ENCODE measurements at places on chromosomes 7 and 10. TPM values are rescaled to one million over a fixed set of nuclear protein-coding genes. Genes with fewer than 3 reads are reported as not detected.

The MCM10 gene
- total RNA-seq = 4.8 TPM

The NAPEPLD gene
- 9.2 TPM for total RNA-seq

The SPDYE2B gene
- not detected for total RNA-seq

The AQP1 gene
- 35.6 TPM for total RNA-seq

The HOXA7 gene
- total RNA-seq = not detected
